Esophagus mucosa (tissue), 1 donor: ENCODE measurements at places on chromosomes 11 and 22. TPM values are rescaled to one million over a fixed set of nuclear protein-coding genes. Genes with fewer than 3 reads are reported as not detected.

Gene SLC22A8
- total RNA-seq: not detected

Gene REXO2
- total RNA-seq: 71.5 TPM

Gene BIRC3
- 2.2 TPM for total RNA-seq

Gene IGSF9B
- total RNA-seq: 1.5 TPM

Gene UPB1
- total RNA-seq: 0.12 TPM

Gene FAM168A
- 10.1 TPM for total RNA-seq

Gene TLCD5
- total RNA-seq: 0.48 TPM

Gene MRGPRX3
- 1.9 TPM for total RNA-seq

Gene MFNG
- 4.3 TPM for total RNA-seq

Gene KRTAP5-8
- 0.32 TPM for total RNA-seq

Gene RIBC2
- total RNA-seq: 0.64 TPM

Gene ZBTB44
- total RNA-seq: 22.5 TPM

Gene LUZP2
- total RNA-seq: 1.3 TPM

Gene PNPLA5
- total RNA-seq: not detected

Gene QSER1
- total RNA-seq: 28.3 TPM

Gene FADS3
- total RNA-seq: 3.0 TPM

Gene GAL3ST3
- not detected for total RNA-seq

Gene OR10A6
- not detected for total RNA-seq

Gene ST14
- 121 TPM for total RNA-seq

Gene CRACR2B
- 3.3 TPM for total RNA-seq

Gene MAPK8IP1
- total RNA-seq: 1.1 TPM

Gene MMP27
- total RNA-seq: not detected

Gene YPEL1
- 0.36 TPM for total RNA-seq

Gene FBLN1
- 39.5 TPM for total RNA-seq

Gene NECTIN1
- total RNA-seq: 299 TPM

Gene B4GALNT4
- 0.32 TPM for total RNA-seq

Gene GSC2
- total RNA-seq: not detected

Gene MUC6
- not detected for total RNA-seq

Gene CDC42EP2
- total RNA-seq: 0.92 TPM

Gene SLC25A22
- total RNA-seq: 11.0 TPM

Gene UCP2
- 5.3 TPM for total RNA-seq

Gene OR4D5
- total RNA-seq: not detected

Gene MMP8
- total RNA-seq: not detected

Gene P2RY2
- 44.3 TPM for total RNA-seq

Gene C11orf42
- not detected for total RNA-seq

Gene LMF2
- total RNA-seq: 43.7 TPM

Gene GRAP2
- 0.92 TPM for total RNA-seq

Gene SCGB1A1
- 0.48 TPM for total RNA-seq

Gene GGTLC3
- not detected for total RNA-seq

Gene SYT7
- total RNA-seq: 3.6 TPM

Gene OR51B4
- total RNA-seq: not detected

Gene CALCB
- not detected for total RNA-seq

Gene SLN
- 0.52 TPM for total RNA-seq

Gene RBMXL2
- not detected for total RNA-seq

Gene OR2AG1
- total RNA-seq: not detected

Gene ESAM
- total RNA-seq: 8.5 TPM

Gene GNG3
- not detected for total RNA-seq

Gene PHLDA2
- total RNA-seq: 45.0 TPM

Gene SPON1
- total RNA-seq: 3.1 TPM

Gene CAPRIN1
- total RNA-seq: 154 TPM

Gene LINC01488
- not detected for total RNA-seq

Gene TMEM218
- total RNA-seq: 14.3 TPM
